ENCODE measurements at places on chromosomes 1 and 21.
A peak's percentile ranks its signal among the peaks of the same experiment; 100 is the strongest.

- DNase-seq = no peak
These were observed 51.1 kb downstream of the SLC16A1 start for GRCh38 chr1:112904831-112905261.

DNA sequence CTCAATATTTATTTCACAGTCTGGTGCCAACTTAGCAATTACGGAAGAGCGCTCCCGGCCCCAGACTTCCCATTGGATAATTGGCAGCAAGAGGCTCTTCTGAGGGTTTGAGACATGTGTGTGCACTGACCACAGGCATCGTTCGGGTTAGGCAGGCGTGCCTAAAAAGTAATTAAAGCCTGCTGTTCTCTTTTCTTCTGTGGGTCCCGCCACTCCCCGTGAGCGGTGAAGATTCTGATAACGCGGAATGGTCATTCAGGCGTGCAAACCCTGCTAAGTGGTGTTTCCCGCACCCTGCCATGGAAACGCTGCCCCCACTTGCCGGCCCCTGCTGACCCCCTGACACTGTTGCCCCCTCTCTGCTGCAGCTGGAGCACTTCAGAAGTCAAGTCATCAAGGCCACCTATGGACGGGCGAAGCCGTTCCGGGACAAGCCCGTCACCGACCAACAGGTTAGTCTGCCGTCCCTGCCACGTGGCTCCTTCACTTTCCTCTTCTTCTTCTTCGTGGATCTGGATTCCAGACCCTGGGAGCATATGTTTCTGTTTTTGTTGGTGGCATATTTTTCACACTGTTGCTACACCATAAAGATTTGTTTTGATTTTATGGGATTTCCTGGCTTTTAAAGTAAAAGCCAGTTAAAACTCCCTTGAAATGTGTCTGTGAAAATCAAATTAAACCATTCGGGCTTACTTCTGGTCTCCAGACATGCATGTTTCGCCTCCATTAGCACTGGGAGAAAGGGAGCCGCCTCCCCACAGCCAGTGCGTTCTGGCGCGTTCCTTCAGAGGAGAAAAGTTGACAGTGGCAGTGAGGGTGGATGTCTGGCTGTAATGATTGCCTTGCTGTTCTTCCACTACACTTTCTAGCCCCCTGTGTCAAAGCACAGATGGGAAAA, 79.9 kb downstream of the FHAD1 start:
- no peak for DNase-seq

GRCh38 chr21:25903607-25904006, 168.8 kb downstream of the GABPA start:
- no peak for DNase-seq

GRCh38 chr1:30460661-30461060, 262.7 kb downstream of the MATN1 start:
- no peak for DNase-seq

DNA sequence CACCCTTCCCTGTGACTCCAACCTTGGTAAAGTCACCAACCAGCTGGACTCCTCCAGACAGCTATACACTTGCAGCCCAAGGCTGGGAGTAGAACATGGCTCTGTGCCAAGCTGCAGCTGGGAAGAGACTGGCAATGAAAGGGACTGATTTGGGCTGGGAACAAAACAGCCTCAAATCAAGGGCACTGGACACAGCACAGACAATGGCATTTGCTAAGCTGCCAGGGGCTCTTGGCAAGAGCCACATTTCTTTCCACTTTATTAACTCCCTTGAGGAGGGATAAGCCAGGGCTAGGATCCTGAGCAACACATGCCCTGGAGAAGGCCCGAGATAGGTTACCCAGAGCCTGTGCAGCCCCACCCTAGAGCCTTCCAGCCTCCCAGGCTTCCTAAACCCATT, 12.0 kb downstream of the SYT11 start:
- DNase-seq = peak; percentile 99

GRCh38 chr1:7256526-7256925, 471.3 kb downstream of the CAMTA1 start:
- DNase-seq = no peak

DNA sequence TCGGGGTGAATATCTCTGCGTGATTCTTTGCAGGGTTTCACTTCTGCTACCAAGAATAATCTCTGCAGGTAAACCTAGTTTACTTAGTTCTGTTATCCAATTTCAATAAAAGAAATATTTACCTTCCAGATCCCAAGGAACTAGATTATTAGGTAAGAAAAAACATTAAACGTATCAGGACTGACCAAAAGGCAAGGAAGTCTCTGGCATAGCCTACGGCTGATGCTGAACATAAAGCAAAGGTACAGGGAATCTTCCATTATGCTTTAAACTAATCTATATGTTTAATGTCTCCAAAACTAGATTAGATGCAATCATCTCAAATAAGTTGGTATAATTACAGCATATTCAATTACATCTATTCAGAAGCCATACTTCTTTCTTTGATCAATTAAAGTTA, 168.9 kb downstream of the KCNK2 start:
- DNase-seq = no peak

DNA sequence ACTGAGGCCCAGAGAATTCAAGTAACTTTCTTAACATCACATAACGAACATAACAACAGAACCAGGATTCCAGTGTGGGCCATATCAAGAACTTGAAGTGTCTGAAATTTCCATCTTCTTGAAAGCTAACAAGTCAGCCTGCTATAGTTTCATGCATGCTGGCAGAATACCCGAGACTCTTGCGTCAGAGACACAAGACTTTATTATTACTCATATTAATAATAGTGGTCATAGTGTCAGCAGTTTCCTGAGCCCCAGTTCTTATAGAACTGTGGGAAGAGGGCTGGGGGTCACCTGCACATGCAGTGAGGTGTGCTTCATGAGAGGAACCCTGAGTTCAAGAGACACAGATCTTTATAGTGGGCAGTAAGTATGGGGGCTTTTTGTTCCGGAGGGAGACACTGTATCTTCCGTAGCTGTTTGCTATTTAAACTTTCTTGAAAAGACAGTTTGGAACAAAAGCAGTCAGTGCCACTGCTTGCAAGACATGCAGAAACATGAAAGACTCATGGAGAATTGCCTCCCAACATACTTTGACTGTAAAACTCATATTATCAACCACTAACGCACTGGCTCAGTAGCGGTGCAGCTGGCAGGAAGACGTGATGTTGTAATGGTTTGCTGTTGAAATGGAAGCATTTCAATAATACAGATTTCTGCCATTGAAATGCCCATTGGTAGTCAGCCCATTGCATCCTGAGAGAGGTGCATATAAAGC, 339.2 kb downstream of the ADGRL2 start:
- no peak for DNase-seq

- DNase-seq = no peak
These were observed 15.1 kb upstream of the TAS1R2 start for GRCh38 chr1:18874600-18874999.

DNA sequence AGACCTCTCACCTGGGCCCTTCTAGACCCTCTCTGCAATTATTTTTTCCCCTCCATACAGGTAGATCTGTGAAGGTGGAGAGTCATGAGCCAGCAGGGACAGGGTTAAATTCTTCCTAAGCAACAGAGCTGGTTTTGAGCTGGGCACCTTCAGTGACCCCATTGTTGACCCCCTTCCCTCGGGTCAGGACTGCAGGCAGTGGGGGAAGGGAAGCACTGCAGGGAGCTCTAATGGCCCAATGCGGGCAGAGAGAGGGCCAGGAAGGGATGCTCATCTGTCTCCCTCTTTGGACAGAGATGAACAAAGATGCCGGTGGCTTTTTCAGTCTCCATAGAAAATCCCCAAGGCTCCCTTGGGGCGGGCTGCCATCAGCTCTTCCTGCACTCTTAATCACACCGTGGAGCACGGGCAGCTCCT, 21.4 kb downstream of the SOX13 start:
- DNase-seq = no peak

Data from pons (tissue), 1 donor.